ENCODE measurements at places on chromosomes 13 and 19. TPM values are rescaled to one million over a fixed set of nuclear protein-coding genes. Genes with fewer than 3 reads are reported as not detected.
A peak's percentile ranks its signal among the peaks of the same experiment; 100 is the strongest.

The FXYD1 gene
- total RNA-seq = 1.9 TPM

GRCh38 chr13:28531077-28531844 is 36.3 kb upstream of the FLT1 start:
- DNase-seq = no peak

DNA sequence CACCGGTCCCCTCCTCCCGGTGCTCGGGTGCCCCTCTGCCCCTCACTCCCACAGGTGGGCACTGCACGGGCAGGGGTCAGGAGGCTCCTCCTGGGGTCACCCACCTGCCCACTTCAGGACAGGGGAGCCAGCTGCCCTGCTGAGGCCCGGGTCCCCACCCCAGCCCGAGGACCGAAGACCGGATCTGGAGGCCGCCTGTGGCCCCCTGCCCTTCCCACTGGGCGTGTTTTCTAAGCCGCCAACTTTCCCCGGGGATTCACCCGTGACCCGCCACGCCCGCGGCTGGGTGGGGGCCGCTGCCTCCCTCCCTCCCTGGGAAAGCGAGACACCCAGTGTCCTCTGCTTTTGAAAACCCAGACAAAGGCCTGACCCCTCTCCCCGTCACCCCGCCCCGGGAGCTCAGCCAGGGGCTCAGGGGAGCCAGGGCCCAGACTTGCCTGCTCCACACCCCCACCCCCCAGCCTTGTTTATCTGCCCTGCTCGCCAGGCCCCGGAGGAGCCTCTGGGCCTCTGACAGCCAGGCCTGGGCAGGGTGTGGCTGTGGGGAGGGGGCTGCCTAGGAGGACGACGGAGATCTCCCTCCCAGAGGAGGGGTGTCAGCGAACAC is 1.3 kb downstream of the PALM start:
- DNase-seq = no peak

The RGL3 gene
- not detected for total RNA-seq

DNA sequence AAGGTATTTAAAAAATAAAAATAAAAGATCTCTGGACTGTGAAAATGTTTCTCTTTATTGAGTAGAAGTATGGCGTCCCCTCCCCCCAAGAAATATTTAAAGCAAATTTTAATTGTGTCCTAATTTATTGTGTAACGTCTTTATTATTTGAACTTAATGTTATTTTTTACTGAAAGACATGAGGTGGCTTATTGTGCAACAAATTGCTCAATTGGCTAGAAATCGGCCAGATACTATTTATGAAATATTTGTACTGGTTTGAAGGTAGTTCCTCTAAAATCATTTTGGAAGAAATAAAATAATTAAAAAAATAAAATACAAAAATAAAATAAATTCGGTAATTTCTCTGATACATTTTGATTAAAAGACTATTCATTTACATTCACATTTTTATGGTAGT is 162.3 kb downstream of the DACH1 start:
- DNase-seq = no peak

The C19orf18 gene
- total RNA-seq = 0.33 TPM

The CASP14 gene
- total RNA-seq = not detected

GRCh38 chr13:51244637-51245405 is 22.6 kb downstream of the FAM124A start:
- no peak for DNase-seq

DNA sequence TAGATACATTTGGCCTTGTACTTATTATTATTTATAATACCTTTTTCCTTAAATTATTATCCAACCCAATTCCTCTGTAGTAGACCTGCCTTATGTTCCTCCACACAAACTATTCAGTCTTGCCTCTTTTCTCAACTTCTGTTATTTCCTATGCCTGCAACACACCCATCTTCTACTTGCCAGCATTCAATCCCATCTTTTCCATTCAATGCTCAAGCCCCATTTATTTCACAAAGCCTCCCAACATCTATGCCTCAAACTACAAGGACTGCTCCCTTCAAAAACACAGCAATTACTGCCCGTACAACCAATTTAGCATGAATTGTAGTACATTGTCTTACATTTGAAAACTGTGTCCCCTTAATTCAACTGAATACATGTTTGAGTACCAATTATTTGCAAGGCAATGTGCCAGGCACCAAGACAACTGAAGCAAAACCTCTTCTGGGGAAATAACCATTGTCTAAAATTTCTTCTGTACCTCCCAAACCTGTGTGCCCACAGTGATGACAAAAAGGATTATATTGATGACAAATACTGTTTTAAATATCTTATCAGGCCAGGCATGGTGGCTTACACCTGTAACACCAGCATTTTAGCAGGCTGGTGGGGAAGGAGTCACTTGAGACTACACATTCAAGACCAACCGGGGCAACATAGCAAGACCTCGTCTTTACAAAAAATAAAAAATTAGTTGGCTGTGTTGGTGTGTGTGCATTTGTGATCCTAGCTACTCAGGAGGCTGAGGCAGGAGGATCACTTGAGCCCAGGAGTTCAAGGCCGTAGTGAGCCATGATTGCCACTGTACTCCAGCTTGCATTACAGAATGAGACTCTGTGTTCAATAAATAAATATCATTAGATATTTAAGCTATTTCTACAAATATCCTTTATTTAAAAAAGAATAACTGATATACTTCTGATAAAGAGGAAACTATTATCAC is 35.1 kb downstream of the ELF1 start:
- DNase-seq = no peak

The FBN3 gene
- total RNA-seq = not detected

DNA sequence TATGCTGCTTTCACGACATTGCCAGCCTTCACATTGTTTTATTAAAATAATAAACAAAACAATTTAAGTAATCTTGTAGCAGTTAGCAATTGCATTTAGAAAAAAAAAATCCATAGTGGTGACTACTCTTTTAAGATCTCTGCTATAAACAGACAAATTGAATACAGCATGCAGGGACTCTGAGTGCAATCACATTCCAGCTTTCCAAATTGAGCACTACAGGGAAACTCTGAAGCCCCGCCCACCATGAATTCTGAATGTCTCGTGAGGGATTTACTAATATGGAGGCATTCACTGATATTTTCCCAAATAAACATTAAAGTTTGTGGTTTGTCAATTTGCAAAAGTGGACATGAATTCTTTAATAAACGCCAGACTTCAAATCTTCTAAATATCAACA is 698.8 kb downstream of the LIG4 start:
- DNase-seq = no peak

GRCh38 chr19:32875428-32875827 is 5.9 kb upstream of the SLC7A9 start:
- no peak for DNase-seq

The SIGLECL1 gene
- total RNA-seq = not detected

DNA sequence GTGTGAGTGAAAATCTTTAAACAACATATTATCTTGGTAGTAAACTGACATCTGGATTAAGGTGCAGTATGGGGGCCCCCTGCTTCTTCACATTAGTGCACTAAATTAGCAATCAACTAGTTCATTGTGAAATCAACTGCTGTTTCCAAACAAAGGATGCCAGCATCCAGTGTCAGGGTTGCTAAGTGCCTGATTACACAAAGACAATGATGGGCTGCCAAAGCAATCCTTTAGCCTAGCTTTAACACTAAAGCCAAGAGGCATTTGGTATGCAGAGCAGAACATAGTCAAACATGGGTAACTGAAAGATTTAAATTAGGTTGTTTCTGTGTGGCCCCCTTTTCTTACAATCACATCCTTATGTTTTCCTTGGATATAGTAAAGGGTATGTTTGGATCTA is 543.1 kb upstream of the SLITRK5 start:
- no peak for DNase-seq

The PROSER1 gene
- total RNA-seq = 75.4 TPM

- peak; percentile 38 for DNase-seq
Measured at GRCh38 chr19:41427647-41428480, 690 bp upstream of the B3GNT8 start.

- no peak for DNase-seq
Measured at GRCh38 chr13:33213797-33214196, 71.8 kb downstream of the STARD13 start.

The FBXO27 gene
- total RNA-seq = 0.71 TPM

The CGB3 gene
- total RNA-seq = not detected

The RELB gene
- total RNA-seq = 43.8 TPM

DNA sequence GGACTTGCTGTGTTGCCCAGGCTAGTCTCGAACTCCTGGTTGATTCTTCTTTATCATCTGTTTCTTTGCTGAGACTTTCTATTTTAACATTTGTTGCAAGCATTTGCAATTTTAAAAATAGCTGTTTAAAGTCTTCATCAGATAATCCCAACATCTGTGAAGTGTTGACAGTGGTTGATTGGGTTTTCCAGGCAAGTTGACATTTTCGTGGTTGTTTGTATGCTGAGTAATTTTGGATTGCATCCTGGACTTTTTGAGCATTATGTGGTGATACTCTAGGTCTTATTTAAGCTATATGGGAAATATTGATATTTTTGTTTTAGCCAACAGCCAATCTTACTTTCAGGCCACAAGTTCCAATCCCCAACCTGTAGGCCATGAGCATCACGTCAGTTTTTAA is 25.1 kb downstream of the AP1M1 start:
- no peak for DNase-seq

DNA sequence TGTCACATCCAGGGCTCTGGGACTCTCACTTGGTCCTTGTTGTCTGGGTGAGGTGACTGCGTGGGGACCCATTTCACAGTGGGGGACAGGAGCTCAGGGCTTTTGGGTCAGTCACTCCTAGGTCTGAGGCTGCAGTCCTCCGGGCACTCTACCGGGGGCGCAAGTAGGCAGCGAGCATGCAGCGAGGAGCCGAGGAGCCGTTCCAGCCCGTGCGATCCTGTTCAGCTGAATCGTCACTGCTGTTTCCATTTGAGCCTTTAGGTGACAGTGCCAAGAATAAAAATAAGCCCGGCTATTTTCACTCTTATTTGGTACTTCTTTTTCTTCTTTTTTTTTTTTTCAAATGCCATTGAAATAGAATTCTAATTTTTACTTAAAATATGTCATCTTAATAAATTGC is 126.5 kb downstream of the ZNF536 start:
- DNase-seq = peak; percentile 10

GRCh38 chr13:24682353-24682752 is 2.1 kb downstream of the ATP12A start:
- no peak for DNase-seq

The ARHGAP33 gene
- total RNA-seq = 35.2 TPM

The GPC6 gene
- total RNA-seq = not detected

DNA sequence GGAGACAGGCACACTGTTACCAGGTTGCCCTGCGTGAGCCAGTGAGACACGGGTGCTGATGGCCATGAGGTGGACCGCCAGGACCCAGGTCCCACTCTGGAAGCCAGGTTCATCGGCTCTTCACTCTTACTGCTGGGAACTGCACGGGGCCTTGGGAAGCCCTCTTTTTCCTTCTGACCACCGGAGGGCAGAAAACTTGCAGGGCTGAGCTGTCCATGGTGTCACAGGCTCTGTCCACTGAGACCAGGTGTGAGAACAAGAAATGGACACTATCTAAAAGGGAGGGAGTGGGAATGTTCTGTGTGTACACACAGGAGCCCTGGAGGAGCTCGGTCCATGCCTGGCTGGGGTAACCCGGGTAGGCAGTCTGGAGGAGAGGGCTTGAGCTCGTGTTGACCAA is 93.4 kb downstream of the UQCRFS1 start:
- no peak for DNase-seq

The KLK3 gene
- not detected for total RNA-seq

GRCh38 chr13:97258801-97259200 is 36.7 kb downstream of the MBNL2 start:
- no peak for DNase-seq

- DNase-seq = no peak
Measured at GRCh38 chr13:71540098-71540497, 326.9 kb downstream of the DACH1 start.

DNA sequence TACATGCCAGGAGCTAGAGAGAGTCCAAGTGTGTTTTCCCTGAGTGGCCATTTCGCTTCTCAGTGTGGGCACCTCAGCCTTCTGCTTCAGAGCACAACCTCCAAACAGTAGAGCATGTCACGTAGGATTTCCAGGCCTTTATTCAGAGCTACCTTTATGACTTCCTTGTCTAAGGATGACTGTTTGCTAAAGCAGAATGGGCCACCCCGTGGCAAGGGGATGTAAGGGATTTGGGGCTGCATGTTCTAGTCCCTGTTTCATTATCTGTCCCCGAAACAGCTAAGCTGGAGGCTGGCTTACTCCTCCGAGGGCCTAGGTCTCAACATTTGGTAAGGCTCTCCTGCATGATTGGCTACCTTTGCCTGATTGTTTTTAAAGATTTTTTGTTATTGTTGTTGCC is 6.0 kb downstream of the RNASEH2B start:
- DNase-seq = peak; percentile 62

- DNase-seq = no peak
Measured at GRCh38 chr13:30561511-30561910, 56.2 kb upstream of the USPL1 start.

The ERICH6B gene
- total RNA-seq = not detected

DNA sequence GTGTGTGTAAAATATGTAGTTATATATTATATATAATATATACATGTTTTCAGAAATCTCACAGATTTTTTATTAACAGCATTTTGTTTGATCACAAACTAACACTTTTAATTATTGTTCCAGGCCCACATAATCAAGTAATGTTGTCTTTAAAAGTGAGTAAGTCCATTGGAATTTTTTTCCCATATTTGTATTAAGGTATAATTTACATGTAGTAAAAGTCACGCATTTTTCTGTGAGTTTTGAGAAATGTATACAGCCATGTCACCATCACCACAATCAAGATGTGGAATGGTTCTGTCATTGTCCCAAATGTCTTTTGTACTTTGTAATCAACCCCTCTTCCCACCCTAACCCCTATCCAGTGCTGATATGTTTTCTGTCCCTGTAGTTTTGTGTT is 120.0 kb upstream of the RFC3 start:
- no peak for DNase-seq

DNA sequence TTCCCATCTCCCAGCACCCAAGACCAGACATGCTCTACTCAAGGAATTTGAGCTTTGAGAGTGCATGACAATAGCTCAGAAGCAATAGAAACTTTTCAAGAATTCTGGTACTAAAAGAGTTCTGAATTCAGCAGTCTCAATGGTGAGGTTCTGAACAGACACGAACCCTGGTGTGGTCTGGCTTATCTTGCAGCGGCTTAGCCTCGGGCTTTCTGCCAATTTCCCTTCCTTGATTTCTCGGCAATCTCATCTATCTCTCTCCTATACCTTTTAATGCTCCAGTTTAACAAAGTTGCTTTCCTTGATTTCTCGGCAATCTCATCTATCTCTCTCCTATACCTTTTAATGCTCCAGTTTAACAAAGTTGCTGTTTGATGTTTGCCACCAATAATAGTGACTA is 174.6 kb downstream of the SPRY2 start:
- DNase-seq = no peak

DNA sequence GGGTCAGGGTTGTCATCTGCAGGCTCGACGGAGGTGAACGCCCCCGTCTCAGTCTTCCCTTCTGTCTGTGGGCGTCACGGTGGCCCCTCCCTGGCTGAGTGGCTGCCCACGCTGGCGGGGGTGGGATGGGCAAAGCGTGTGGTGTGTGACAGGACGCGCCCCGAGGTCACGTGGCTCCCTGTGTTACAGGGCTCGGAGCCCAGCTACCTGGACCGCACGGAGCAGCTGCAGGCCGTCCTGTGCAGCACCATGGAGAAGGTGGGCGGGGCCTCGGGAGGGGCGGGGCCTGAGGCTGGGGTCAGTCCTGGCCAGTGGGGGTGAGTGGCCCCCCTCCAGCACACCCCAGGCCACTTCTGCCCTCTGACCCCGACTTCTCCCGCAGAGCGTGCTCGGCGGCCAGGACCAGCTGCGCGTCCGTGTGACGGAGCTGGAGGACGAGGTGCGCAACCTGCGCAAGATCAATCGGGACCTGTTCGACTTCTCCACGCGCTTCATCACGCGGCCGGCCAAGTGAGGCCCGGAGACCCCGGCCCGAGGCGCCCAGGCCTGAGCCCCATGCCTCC is 6.3 kb upstream of the GRIN3B start:
- DNase-seq = no peak

GRCh38 chr13:39655041-39655568 is 357 bp upstream of the COG6 start:
- no peak for DNase-seq

Measured in activated CD4-positive, alpha-beta T cell treated with anti-CD3 and anti-CD28 coated beads for 36 hours (primary cell).